T-helper 1 cell (primary cell): ENCODE measurements at places on chromosomes 7 and 10.

- no peak for DNase-seq
These were observed 43.4 kb downstream of the SHTN1 start for GRCh38 chr10:116961406-116962251.

DNA sequence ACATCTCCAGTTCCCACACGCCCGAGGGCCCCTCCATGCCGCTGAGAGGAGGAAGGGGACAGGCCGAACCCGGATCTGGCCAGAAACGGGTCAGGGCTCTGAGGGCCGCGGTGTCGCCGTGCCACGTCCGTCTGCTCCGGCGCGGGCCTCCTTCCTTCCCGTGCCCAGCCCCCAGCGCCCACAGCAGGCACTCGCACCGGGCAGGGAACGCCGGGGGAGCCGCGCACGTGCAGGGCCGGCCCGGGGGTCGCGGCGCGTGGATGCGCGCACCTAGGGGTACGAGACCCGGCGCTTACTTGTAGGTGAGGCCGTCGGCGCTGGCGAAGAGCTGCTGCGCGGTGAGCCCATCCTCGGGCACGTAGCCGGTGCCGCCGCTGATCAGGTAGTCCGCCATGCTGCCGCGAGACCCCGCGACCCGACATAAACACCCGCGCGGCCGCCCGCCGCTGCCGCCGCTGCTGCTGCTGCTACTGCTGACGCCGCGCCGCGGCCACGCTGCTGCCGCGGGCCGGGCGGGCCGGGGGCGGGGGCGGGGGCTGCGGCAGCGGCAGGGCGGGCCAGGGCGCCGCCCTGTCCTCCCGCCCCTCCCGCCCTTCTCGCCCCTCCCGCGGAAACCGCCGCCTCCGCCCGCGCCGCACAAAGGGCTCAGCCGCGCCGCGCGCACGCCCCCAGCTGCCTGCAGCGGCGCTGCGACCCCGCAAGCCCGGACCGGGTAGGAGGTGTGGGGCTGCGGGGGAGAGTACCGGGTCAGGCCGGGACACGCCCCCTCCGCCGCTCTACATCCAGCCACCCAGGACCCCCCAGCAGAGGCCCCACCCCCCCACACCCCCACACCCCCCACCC, 4.1 kb downstream of the IMPDH1 start:
- DNase-seq: peak; percentile 56

GRCh38 chr7:1065585-1066241, 21.4 kb downstream of the GPR146 start:
- peak; percentile 75 for DNase-seq

DNA sequence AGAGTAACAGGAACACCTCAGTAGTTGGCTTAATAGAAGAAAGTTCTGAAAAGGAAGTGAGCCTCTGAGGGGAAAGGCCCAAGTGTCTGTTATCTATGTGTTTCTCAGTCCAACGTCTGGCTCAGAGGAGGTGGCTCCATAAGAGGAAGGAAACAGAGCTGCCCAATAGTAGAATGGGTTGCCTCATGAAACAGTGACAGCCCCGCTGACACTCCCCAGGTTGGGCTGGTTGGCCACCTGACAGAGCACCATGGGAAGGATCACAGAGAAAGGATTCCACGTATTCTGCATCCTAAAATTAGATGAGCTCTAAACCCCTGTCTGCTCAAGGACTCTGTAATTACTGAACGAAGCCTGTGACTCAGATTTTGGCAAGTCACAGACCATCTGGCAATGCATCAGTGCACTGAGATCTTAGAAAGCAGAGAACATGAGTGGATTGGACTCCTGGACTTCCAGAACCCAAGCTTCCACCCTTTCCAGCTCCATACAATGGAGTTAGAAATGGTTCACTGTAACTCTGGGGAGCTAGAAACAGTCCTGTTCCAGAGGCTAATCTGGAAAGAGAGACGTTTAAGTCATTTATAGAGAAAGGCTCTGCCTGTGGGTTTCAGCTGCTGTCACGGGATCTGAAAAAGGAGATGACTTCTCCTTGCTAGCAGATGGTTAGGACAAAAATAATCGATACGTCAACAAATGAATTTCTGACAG, 2.9 kb downstream of the PKD2L1 start:
- peak; percentile 82 for DNase-seq

GRCh38 chr10:108388706-108389105, 1224.2 kb upstream of the SORCS1 start:
- no peak for DNase-seq

GRCh38 chr7:27515933-27516332, 146.8 kb downstream of the HIBADH start:
- DNase-seq: no peak

DNA sequence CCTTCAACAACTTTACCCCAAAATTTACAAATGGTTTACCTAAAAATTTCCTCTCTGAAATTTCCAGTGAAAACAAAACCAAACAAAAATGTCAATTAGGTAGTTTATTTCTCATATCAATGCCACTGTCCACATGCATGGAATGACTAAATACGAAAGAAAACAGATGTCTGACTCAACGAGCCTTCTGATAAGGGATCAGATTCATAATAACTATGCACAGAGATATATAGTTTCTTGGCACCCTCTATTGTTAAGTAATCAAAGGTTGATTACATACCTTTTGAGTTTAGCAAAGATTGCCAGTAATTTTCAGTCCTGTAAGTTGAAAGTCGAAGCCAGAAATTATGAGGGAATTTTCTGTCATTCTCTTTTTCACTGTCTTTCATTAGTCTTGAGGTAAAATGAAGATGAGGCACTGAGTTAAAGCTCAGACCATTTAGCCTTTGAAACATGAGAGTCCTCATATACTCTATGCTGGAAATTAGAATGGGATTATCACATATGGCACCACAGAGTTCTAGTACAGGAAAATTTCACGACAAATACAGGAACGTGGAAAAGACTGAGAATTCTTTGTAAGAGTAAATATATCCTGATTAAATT, 519.1 kb upstream of the ANKRD30A start:
- no peak for DNase-seq

DNA sequence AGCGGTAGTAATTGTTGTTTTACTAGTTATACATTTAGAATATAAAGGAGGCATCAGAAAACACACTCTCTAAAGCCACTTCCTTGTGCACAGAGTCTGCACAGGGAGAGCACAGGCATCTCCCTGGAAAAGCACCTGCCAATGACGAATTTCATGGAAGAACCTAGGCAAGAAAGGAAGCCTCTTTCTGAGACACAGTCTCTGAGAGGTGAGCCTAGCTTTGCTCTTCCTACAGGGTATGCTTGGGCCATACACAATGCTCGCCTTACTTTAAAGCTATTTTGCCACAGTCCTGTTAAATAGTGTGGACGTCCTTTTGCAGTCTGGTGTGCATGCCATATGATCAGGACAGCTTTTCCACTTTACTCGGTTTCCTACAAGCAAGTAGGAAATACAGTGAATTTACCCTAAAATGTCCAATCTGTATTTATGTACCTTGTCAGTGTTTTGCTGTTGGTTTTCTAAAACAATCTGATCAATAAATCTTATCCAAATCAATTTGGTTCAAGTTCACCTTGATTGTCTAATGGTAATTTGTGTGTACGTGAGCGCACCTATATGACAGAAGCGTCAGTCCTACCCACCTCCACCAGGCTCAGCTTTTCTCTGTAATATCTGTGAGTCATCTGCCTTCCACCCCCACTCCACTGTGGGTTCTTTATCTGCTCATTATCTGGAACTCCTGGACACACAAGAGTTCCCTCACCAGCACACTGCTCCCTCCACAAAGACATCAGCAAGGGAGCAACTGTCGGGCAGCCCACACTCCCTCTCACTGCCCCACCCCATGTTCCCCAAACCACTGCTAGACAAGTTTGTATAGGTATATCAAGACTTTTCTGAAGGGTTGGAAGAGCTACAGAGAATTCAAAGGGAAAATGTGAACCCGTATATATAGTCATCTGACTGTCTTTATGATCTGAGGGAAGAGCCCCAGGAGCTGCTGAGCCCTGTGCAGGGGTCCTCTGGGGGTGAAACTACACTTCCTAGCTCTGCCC, 65.2 kb downstream of the KLHDC10 start:
- no peak for DNase-seq

GRCh38 chr7:44232396-44232795, 31.6 kb downstream of the YKT6 start:
- DNase-seq: no peak

DNA sequence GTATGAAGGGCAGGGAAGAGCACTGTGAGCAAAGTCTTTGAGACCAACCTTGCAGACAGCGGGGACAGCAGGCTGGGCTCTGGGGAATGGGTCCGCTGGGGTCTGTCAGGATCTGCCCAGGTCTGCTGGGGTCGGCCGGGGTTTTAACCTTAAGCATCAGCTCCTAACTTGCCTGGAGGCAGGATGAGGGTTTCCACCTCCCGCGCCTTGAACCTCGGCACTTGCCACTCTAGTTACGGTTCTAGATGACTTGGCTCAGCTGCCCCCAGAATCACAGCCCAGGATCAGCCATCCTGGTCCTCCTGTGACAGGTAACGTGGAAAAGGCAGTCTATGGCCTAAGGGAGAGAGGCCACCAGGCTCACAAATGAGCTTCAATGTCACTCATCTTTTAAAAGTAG, 50.4 kb upstream of the CACUL1 start:
- no peak for DNase-seq

DNA sequence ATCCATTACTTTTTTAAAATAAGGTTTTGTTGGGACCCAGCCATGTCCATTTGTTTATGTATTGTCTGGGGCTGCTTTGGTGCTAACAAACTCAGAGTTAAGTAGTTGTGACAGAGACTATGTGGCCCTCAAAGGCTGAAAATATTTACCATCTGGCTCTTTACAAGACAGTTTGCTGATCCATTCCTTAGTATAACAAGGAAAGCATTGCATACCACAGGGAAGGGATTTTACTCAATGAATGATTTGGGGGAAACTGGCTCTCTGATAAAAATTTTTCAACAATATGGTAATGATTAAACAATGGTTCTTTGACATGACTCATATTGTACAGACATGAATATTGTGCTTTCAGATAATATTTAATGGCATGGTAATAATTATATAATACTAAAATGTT, 738.1 kb downstream of the KCNMA1 start:
- no peak for DNase-seq

GRCh38 chr7:145398758-145399157, 562.9 kb upstream of the TPK1 start:
- no peak for DNase-seq

DNA sequence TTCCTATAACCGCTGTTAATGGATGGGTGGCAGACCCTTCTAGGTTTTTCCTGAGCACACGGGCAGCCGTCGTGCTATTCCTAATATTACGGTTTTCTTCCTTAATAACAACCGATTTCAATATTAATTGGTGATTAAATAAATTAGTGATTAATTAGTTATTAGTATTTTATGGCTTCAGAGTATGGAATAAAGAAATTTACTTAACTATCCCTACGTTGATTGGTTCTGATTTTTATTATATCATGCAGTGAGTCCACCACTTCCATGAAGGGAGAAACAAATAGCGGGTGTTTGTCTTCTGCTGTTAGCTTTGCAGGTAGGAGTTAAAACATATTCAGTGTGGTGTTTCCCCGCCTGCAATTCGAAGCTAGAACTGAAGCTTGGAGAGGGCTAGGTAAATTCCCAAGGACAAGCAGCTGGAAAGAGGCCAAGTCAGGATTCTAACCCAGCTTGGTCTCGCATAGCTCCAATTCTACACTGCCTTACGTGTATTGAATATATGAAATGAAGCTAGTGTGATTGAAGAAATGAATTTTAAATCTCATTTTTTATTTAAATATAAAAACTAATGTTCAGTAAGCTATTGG, 928 bp upstream of the CSTF2T start:
- peak; percentile 23 for DNase-seq

- DNase-seq: no peak
These were observed 18.5 kb upstream of the LMOD2 start for GRCh38 chr7:123637203-123637602.

GRCh38 chr10:110510086-110510485, 12.4 kb downstream of the DUSP5 start:
- DNase-seq: no peak

GRCh38 chr7:825386-825785, 6.9 kb upstream of the SUN1 start:
- no peak for DNase-seq

GRCh38 chr7:29858191-29858951, 52.1 kb downstream of the WIPF3 start:
- no peak for DNase-seq

- DNase-seq: no peak
These were observed 553 bp downstream of the DNAJC30 start for GRCh38 chr7:73682745-73683055.

- no peak for DNase-seq
These were observed 8.9 kb downstream of the PIP4K2A start for GRCh38 chr10:22705527-22705926.

DNA sequence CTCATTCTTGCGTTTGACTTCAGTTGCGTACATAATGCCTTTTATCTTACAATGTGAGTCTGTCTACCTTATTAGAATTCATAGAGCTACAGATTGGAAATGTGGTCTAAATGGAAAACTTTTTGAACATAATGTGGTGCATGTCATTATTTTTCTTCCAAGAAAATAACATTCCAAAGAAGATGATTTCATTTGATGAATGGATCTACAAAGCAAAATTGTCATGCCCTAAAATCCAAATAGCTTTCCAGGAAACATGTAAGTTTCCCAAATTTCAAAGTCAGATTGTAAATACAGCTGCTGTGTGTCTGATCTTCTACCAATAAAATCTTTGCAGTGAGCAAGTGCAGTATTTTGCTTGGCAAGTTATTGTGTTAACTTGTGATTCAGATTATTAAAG, 101.8 kb upstream of the FZD8 start:
- DNase-seq: no peak

- no peak for DNase-seq
These were observed 327.2 kb upstream of the KCND2 start for GRCh38 chr7:119945822-119946221.

- no peak for DNase-seq
These were observed 108.7 kb upstream of the PPP2R2D start for GRCh38 chr10:131792011-131792651.

DNA sequence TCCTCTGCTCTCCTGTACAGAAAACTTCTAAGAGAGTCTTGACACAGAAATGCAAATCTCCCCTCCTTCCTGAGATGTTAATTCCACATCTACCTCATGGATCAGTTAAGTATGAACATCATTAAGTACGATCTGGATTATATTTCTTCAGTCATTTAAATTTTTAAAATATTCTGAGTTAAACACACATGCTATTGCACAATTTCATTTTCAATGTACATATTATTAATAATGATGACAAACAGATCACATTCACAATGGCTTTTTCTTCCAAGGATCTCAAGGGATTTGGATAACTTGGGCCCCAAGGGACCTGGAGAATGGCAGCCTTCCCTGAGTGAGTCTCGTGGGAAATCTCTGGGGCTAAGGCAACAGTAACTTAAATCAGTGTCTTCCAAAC, 16.2 kb downstream of the BEND7 start:
- DNase-seq: no peak
